Caudate nucleus (tissue), 63 donors: ENCODE measurements at places on chromosomes 11 and 22.

DNA sequence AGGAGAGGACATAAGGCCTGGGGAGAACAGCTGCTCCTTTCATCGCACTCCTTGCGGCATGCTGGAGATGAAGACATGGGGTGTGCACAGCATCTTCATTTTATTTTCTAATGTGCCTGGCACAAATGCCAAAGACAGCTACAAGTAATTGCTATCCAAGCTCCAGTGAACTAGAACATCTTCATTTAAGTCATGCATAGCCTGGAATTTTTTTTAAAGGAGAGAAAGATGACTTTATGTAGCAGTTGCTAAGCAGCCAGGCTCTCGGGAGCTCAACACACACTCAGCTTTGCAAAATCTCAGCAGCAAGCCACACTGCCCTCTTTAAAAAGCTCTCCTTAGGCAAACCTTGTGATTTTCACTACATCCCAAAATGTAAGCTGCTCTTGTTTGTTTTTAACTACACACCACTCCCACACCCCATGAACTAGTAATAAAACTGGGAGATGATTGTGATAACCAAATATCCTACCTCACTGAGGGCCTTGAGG, 164.5 kb upstream of the POU2AF2 start:
- no peak for DNase-seq

GRCh38 chr11:117855912-117856651, 20.4 kb downstream of the FXYD6 start:
- no peak for DNase-seq

DNA sequence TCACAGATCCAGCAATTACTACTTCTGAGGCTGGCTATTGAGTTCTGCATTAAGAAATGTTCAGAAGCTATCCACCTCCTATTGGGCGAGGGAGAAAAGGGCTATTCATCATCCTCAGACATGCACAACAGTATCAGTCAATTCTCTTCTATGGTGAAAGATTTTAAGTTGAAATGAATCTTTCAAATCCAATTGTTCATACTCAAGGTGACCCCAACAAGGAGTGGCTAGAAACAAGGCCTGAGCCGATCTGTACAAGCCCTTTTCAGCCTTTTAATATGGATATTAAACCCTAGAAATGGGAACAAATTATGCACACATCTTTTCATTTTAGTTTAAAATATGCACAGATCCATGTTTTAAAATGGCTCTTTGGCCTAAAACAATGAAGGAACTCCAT, 303.5 kb upstream of the PITPNB start:
- DNase-seq, result no peak

DNA sequence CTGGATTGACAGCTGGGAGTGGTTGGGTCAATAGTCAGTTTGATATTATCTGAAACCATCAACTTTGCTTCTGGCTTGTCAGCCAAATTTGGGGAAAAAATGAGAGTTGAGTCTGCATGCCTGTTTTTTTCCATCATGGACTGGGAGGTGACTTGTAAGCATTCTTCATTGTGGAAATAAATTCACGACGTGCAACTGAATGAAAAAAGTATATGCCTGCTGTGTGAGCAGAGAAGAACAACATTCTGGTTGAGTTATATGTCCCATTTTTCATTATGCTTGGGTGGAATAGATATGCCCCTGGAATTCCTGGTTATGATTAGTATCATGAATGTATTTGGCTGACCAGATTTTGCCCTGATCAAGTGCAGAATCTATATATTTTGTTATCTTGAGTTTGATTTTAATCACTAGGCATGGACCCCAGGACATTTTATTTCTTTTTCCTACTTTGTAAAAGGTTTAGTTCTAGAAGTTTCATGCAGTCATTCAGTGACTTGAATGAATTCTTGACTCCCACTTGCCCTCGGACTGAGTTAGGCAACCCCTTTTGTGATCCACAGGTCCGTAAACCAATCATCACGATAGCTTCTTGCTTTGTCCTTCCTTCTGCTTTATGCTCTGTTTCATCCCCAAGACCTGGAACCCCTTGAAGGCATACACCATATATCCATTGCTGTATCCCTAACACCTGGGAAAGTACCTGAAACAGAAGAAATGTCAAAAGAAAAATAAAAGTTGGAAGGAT, 205.8 kb downstream of the NAV2 start:
- no peak for DNase-seq

DNA sequence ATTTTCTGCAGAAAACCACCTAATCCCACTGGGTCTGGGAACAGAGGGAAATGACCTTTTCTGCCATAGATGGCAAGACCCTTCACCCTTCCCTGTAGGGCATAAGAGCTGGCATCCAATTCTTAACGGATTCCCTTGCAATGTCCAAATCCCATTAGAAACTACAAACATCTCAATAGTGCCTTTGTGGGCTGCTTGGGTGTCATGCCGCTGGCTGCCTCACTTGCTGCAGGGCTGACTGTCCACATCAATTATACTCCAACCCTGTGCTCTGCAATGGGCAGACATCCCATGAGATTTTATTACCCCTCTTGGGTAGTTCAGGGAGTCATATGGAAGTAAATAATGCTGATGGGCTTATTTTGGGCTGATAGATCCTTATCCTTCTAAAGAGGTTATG, 7.3 kb downstream of the GRAP2 start:
- no peak for DNase-seq

DNA sequence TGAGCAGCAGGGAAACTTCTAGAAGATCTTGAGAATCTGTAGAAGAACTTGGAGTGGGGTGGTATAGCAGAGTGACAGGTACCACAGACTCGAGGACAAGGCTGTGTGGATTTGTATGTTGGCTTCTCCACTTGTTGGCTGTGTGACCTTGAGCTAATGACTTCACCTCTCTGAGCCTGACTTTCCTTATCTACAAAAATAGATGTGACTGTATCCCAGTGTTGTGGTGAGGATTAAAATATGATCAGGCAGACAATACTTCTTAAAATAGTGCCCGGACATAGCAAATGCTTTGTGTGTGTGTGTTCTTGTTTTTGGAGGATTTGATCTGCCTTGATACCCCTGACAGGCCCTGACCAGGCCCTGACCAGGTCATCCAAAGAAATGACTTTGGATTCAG, 40.8 kb downstream of the MYO18B start:
- DNase-seq, result no peak

- DNase-seq, result no peak
These were observed at the start of gene PGGHG for GRCh38 chr11:288478-289397. PGGHG (plus strand) TSS chr11:289126; CDS start chr11:289817, 691 bp downstream.

GRCh38 chr11:11876458-11876857, 34.7 kb downstream of the USP47 start:
- DNase-seq, result no peak

DNA sequence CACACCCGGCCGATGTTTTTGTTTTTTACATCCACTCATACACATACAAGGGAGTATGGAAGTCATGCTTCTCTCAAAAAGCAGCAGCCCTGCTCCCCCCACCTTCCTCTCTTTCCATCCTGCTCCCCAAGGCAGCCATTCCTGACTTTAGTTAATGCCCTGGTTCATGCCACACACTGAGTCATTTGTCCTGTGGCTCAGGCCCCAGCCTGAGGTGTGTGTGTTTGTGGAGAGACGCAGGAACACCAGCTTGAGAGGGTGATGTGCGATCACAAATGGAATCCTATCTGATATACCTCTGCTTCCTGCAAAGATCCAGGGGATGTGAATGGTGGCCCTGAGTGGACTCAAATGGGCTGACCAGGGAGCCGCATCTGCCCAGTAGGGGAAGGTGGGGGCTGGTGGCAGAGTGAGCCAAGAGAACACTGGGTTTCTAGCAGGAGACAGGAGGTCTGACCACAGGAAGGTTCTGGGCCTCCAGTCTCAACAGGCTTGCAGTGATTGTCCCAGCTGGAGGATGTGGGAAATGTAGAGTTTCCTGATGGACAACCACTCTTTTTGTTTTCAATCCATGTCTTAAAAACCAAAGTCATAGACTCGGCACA, 86.7 kb downstream of the OSBP2 start:
- no peak for DNase-seq

DNA sequence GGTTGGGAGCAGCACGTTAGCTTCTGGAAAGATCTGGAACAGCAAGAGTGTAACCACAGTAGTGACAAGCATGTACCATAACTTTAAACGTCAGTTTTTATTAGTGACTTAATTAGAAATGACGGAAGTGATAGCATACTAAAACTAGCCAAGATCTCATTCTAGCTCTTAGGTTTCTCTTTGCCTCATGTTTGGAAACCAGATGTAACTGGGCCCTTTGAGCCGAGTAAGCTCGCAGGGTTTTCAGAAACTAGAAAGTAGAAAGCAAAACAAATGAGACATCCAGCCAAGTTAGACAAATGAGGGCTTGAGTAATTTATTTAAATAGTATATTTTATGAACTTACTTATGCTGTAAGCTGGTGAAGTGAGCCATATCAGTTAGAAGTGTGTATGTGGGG, 40.2 kb upstream of the SLC5A12 start:
- DNase-seq, result no peak

DNA sequence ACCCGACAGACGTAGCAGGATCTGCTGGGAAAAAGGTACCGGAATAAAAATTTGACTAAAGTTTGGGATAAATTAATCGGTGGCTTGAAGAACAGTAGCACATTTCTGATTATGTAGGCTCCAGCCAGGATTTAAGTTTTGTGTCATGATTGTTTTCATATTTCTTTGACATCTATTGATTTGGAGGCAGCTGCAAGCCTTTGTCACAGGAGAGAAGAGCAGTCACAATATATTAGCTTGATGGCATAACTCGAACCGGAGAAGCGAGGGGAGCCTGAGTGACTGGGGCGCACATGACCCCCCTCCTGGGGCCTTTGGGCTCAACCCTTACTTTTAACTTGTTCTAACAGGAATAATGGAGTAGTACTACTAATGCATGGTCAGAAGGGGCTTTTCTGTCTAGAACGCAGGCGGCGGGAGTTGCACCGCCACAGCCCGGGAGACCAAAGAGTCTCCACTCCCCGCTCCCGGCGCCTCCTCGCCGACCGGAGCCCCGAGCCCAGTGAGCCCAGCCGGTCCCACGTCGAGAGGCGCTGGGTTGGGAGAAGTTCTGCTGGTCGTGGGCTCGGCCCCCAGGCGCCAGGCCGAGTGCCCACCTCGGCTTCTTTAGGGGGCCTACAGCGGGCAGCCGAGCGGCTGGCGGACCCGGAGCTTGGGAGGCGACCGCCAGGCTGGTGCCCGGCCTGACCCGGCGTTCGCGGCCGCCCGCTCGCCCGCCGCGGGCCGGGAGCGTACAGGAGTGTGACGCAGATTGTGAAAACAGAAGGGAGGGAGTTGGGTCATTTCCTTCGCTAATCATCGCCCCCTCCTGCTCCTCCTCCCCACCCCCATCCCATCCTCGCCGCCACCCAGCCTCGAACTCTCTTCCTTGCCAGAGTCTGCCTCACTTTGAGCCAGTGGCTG, 15.7 kb upstream of the PAX6 start:
- no peak for DNase-seq

DNA sequence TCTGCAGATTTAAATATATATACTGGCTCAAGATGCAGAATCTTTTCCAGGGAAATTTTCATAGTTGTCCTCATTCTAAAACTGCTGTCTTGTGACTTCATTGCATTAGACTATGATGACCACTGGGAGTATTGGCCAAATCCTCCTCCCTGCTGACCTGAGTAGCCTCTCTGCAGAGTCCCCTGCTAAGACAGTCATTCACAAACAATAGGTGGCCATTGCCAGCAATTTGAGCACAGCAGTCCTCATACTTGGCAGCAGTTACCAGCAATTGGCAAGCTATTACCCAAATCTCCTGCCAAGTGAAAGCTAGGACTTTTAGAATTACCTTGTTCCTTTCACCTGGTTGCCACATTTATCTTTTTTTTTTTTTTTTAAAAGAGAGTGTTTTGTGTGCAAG, 325.8 kb downstream of the FAT3 start:
- DNase-seq, result no peak

- DNase-seq, result no peak
These were observed 8.3 kb upstream of the MS4A6E start for GRCh38 chr11:60318726-60319125.

GRCh38 chr11:78638704-78639380, 64.2 kb upstream of the NARS2 start:
- no peak for DNase-seq

GRCh38 chr11:63619967-63620366, 5.7 kb upstream of the PLAAT3 start:
- no peak for DNase-seq

DNA sequence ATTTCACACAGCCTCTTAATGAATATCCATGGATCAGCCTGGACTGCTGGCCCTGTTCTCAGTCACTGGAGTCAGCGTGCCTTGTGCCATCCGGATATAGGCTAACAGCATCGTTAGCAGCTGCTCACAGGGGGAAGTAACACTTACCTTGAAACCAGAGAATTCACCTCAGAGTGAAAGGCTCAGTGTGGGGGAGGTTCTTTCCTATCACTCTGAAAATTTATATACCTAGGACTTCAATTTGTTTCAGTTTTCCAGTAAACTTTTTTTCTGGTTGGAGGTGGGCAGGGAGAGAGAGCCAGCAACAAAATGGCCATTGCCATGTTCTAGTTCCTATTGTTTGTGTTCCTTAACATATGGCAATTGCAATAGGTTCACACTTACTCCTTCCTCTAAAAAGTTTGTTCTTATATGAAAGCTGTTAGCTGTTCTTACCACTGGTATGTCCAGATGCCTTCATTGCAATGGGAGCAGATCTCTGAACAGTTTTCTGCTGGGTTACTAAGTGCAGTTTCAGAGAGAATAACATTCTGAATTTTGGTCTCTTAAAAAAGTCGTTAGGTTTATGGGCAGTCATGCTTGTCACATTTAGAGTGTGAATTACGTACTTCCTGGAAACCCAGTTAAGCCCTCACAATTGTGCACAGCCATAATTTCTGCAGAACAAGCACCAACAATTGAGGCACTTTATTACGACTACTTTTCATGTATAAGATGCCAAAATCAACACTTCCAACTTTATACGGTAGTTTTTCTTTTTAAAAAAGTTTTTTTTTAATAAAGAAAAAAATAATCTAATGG, 247.6 kb downstream of the CADM1 start:
- DNase-seq, result no peak

DNA sequence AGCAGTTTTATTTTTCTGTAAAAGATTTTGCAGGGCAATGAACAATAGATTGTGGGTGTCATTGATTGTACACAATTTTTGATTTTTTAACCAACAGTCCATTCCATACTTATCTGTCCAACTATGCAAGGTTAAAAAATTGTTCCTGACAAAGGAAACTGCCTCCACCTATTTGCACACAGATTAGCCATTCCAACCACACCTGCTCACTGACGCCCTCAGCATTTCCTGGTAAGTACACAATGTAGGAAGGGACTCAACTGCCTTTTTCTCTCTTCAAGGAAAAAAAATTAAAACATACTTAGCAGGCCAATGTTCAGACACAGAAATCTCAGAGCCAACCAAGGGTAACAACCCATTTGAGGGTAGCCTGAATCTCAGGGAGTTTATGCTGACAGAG, 4.3 kb upstream of the FUT4 start:
- no peak for DNase-seq
